Hematopoietic multipotent progenitor cell (in vitro differentiated cells): ENCODE measurements at places on chromosomes 2 and 18.

- DNase-seq: no peak
These were observed 113.9 kb upstream of the CCDC68 start for GRCh38 chr18:55073116-55073515.

GRCh38 chr18:30632071-30632698 is 410.4 kb downstream of the DSC3 start:
- no peak for DNase-seq

- no peak for DNase-seq
These were observed 44.4 kb upstream of the SPRED2 start for GRCh38 chr2:65476778-65477177.

DNA sequence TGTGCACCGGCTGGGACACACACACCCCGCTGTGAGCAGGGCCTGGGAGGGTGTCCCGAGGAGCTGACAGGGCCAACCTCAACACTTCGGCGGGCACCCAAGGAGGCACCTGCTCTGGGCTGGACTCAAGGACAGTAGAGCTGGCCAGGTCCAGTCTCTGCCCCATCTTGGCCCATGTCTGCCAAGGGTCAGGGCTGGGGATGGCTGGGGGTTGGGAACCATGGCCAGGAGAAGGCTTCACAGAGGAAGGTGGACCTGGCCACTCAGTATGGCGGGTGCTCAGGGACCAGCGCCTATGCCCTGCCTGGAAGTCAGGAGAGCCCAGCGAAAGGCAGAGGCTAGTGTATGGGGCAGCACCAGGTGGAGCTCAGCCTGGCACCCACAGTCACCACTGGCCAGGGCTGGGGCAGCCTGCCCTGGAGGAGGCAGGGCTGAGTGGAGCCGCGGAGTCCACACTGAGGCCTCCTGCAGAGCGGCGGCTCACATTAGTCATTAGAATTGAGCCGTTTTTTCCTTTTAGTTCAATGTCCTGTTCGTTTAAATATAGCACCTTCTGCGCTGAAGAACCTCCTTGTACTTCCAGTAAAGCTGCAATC is 4.2 kb downstream of the ERFE start:
- no peak for DNase-seq

DNA sequence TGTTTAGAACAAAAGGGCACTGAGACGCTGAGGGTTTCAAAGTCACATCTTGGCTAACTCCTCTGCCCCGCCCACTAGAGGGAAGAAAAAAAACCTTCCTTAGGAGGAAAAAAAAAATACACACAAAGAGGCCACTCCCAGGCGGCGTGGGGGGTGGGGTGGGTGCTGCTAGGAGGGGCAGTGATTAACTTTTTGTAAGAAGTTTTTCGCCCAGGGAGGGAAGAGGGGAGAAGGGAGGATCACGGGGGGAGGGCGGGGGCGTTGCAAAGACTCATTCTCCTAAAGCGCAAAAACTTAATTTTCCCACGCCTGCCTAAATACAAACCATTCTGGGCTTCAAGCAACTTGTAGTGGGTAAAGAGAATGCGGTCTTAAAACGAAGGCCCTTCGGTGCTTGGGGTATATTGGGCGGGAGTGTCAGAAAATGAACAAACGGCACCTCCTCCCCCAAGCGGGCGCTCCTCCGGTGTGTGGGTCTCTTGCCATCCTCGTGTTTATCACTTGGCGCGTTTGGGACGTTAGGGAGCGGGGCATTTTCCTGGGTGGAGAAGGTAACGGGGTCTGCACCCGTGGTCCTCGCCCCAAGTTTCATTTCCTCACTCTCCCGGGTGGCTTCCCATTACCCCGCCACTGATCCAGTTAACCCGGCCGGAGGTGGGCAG is 1.7 kb downstream of the CXCR4 start:
- peak; percentile 54 for DNase-seq

GRCh38 chr2:98212092-98213000 is 125.4 kb downstream of the VWA3B start:
- no peak for DNase-seq

GRCh38 chr2:197904446-197904845 is 100.1 kb downstream of the PLCL1 start:
- DNase-seq: no peak

- no peak for DNase-seq
These were observed 187.2 kb downstream of the TXNL1 start for GRCh38 chr18:56451188-56451587.
